ENCODE measurements at places on chromosomes 2 and 18.

DNA sequence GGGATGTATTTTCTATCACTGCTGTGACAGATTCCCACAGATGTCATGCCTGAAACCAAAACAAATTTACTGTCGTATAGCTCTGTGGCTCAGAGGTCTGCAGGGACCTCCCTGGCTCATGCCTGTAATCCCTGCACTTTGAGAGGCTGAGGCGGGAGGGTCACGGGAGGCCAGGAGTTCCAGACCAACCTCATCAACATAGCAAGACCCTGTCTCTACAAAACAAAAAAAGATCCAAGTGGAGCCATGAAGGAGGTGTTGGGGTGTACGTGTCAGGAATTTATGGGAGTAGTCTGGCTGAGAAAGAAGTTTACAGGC lies 51.0 kb upstream of the FAHD2A start:
- DNase-seq, result no peak

GRCh38 chr2:156338578-156338977 lies 6.1 kb upstream of the NR4A2 start:
- DNase-seq, result no peak

- DNase-seq, result no peak
Observed at GRCh38 chr2:54760310-54760709, 36.8 kb downstream of the EML6 start.

DNA sequence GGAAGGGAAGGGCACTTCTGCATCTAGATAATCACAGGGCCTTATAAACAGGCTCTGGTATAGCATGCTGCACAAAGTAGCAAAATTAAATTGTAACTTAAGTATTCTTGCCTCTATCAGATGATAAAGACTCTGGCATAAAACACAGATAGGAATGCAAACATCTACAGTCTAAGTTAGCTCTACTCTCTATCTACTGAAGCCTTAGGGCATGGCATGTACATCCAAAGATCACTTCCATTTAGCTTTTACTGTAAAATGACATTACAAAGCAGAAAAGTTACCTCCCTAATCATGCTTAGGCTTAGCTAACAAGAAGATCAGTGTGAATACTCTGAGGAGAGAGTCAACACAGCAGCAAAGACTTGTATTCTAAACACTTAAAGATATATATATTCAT lies 90.7 kb downstream of the NOL10 start:
- no peak for DNase-seq

DNA sequence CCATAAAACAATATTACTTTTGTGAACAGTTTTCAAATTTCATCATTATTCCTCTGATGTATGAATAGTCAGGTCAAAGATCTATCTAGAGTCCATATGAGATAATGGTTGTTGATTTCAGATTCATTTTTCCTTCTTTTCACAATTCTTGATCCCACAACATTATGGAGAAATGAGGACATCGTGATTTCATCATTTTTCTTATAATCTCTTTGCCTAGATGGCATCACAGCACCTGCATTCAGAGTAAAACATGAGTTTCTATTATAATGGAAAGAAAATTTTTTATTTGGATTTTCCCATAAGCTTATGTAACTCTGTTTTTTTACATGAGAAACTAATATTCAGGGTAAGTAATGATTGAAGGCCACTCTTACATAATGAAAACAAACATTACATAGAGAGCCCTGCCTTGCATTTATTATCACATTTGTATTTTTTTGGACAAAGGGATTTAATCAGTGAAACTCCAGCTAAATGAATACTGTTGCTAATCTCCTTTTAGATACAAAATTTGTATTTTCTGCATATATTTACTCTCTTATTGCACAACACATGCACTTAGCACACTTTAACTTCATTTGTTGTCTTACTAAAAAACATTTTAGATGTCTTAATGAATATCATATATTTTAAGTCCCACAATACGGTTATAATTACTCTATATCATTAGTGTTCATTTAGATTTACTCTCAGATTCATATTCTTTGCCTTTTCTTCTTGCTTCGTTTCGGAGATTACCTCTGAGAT lies 188.4 kb upstream of the KYNU start:
- no peak for DNase-seq

GRCh38 chr18:79519751-79520477 lies 124.2 kb downstream of the NFATC1 start:
- DNase-seq, result no peak

GRCh38 chr2:235217846-235218245 lies 266.0 kb downstream of the SH3BP4 start:
- no peak for DNase-seq

DNA sequence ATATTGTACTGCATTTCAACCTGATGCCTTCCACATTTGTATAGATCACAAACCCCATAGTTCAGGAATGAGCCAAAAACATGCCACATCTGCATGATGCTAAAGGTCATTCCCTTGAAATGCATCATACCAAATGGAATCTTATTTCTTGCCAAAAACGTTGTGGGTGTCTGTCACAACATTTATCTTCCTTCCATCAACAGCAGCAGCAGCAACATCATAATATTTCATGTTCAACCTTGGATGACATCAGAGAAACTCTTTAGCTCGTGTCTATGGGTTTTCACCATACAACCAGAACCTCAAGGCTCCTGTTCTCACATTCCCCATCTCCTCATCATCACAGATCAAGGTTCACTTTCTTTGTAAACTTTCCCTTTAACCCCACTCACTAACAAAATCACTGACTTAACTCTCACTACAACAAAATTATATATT lies 221.3 kb upstream of the CTAGE1 start:
- peak; percentile 8 for DNase-seq

DNA sequence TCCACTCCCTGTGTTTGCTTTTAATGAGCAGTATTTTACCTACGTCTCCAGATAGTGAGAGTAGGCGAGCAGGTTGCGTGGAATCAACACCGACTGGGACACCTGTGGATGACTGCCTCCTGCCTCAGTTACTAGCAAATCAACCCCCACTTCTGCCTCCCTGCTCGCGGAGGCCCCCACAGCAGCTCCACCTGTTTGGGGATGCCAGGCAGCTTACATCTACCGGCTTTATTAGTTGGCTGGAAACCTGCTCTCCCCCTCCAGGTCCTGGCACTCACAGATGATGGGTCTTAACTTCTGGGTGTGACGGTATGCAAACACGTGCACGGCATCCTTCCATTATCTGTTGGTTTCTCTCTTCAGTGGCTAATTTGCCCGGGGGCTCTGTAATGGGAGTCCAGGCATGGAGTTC lies 164.4 kb upstream of the SESTD1 start:
- DNase-seq, result no peak

- DNase-seq, result no peak
Observed at GRCh38 chr2:5937851-5938565, 245.8 kb downstream of the SOX11 start.

DNA sequence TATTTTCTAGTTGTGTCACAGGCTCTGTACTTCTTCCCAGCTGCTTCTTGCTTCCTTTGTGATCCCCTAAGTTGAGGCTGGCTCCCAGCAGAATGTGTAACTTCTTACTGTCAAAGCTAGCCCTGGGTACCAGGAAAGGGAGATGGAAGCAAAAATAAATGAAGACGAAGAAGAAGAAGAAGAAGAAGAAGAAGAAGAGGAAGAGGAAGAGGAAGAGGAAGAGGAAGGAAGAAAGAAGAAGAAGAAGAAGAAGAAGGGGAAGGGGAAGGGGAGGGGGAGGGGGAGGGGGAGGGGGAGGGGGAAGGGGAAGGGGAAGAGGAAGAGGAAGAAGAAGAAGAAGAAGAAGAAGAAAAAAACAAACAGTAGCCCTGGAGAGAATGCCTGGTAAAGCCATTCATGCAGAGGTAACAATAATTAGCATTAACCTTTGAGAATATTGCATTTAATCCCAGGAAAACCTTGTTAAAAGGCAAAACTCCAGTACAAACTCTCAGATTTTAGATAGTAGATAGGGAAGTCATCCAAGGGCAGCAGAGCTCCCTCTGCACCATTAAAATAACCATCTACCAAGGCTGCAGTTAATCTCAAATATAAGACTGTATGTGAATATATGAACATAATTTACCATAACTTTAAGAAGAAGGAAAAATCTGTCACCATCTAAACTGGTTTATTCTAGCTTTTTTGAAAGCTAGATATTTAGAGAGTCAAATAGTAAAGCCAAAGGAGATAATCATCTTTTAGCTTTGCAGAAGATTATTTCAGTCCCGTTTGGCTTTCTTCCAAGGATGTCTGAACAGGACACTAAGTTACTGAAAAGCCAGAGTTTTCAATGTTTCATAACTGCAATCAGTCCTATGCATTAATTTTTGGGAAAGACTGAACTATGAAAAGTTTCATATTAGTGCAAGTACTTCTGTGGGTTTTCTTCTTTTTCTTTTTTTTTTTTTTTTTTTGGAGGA lies 44.3 kb upstream of the FBXO11 start:
- no peak for DNase-seq

- peak; percentile 25 for DNase-seq
Observed at GRCh38 chr2:25558262-25558661, 115.1 kb downstream of the DTNB start.

- peak; percentile 1 for DNase-seq
Observed at GRCh38 chr18:34947711-34948125, 93.5 kb upstream of the MAPRE2 start.

DNA sequence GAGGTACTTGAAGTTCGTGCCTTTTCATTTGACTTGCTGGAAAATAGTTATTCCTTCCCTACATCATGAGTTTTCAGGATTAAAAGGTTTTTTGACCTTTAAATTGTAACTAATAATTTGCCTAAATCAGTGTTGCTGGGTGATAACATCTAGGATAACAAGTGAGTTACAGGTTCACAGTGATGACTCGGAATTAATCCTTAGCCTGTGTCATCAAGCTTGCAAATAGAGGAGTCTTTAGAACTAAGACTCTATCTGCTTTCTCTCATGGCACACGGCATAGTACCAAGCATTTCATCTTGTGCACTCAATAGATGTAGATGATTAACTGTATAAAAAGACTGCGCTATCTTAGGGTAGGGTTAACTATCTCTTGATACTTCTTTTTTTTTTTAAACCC lies 79.5 kb downstream of the CAMKMT start:
- DNase-seq, result no peak

- DNase-seq, result no peak
Observed at GRCh38 chr18:4510711-4511110, 55.6 kb upstream of the DLGAP1 start.

- no peak for DNase-seq
Observed at GRCh38 chr2:5851410-5851809, 159.2 kb downstream of the SOX11 start.

DNA sequence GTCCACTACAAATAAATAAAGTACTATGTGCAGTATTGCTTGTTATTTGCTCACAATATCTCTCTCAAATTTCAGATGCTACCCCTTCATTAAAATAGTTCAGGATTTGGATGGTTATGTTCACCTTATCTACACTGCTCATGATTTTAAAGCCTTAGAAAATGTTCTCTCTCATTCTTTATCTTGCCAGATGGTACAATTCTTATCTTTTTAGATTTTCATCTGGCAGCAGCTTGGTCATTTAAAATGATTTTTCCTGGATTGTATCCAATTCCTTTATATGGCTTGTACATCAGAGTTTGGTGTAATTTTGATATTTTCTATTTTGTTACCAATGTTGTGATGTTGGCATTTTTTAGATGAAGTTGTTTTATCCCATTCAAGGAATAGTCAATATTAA lies 10.1 kb upstream of the ADAM23 start:
- DNase-seq, result no peak

DNA sequence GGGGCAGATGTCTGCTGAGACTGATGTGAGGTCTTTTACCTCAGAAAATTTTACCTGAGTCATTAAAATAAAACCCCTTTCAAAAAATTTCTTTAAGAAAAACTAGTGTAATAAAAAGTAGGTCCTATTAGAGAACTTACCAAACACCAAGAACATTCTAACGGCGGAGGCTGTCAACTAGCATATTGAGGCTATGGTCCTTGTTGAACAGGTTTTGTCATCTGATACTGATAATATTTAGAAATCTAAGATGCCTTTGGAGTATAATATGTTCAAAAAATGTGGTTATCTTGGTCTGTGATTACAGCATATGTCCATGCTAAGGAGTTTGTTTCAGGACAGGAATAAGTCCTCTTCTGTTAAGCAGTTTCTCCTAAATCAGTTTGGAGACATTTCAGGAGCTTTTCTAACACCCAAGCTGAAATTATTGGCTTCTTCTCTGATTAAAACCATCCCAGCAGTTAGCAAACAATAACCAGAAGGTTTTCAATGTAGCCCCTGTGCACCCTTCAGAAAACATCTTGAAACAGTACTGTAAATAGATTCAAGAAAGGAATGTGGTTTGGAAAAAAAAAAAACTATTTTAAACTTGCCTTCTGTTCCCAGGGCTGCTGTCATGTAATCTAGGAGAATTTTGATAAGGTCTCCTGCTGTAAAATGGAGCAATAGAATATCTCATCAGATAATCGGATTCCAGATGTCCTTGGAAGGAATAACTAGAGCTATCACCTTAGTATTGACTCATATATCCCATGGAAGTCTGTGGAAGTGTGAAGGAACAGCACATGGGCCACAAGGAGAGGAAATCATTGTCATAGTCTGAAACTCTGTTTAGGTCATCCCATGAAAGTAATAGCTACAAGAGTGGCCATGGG lies 58.7 kb upstream of the B3GNT2 start:
- no peak for DNase-seq

- no peak for DNase-seq
Observed at GRCh38 chr2:217958206-217958883, 44.5 kb downstream of the TNS1 start.
